ENCODE measurements at places on chromosomes 7 and 10.

- DNase-seq = peak; percentile 3
Measured at GRCh38 chr10:119131512-119132240, 27.8 kb downstream of the DENND10 start.

GRCh38 chr10:73819513-73820093 lies 8.2 kb upstream of the NDST2 start:
- no peak for DNase-seq

- no peak for DNase-seq
Measured at GRCh38 chr10:94485094-94485493, 60.5 kb upstream of the HELLS start.

DNA sequence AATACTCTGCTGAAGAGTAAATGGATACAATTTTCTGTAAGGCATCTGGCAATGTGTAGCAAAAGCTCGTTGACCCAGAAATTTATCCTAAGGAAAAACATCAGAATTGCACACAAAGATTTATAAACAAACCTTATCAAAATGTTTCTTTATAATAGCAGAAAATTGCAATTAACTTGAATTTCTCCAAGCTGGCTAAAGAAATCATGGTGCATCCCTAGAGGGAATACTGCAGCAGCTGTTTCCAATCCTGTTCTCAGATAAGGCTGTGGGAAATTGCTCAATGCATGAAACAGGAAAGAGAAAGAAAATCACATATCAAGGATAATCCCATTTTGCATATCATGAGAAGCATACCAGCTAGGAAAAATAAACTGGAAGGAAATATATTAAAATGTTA lies 18.7 kb downstream of the TACR2 start:
- no peak for DNase-seq

Data from naive thymus-derived CD8-positive, alpha-beta T cell (primary cell).